ENCODE measurements at places on chromosomes 4 and X.

DNA sequence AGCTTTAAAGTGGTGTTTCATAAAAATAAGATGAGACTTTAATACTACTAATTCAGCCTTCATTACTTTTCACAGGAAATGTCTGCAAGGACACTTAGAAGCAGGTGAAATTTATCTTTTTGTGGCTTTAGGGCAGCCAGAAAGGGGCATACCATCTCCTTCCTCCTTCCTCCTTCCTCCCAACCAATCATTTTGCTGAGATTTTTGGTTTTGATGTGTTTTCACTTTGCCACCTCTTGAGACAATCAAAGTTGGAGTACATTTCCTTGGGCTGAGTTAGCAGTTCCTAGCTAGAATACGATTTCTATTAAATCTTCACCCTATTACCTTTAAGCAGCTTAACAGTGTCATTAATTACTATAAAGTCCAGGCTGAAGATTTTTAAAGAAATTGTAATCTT is 5.1 kb upstream of the NDST3 start:
- no peak for DNase-seq

DNA sequence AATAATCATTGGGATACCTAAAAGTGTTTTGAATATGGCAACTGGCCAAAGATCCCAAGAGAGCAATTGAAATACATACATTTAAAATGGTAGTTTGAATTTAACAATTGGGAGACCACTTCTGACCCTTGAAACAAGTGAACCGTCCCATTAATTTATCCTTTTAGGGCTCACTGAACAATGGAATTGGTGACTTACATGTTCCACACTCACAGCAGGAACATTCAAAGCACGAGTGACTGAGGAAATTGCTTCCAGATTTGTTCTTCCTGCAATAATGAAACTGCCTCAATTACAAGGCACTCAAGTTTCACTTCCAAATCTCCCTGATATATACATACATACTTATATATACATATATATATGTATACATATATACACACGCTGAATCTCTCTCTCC is 20.6 kb downstream of the SLC39A8 start:
- DNase-seq = no peak

- no peak for DNase-seq
These were observed 234.5 kb downstream of the RBMX2 start for GRCh38 chrX:130636277-130636676.

DNA sequence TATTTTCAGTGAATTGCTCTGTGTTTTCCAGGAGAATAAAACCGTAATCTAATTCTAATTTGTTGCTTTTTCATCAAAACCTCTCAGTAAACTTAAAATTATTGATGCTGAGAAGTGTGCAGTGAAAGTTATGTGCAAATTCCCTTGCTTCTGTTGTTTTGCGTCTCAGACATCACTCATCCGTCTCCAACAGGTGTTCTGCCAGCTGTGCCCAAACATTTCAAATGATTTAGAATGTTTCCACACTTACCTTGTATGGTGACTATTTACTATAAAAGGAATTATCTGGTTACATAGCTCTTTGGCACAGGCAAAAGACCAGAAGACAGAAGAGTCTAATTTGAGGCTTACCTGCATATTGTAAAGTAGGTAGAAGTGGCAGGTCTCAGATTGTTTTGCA is 184.0 kb downstream of the BMPR1B start:
- DNase-seq = no peak

DNA sequence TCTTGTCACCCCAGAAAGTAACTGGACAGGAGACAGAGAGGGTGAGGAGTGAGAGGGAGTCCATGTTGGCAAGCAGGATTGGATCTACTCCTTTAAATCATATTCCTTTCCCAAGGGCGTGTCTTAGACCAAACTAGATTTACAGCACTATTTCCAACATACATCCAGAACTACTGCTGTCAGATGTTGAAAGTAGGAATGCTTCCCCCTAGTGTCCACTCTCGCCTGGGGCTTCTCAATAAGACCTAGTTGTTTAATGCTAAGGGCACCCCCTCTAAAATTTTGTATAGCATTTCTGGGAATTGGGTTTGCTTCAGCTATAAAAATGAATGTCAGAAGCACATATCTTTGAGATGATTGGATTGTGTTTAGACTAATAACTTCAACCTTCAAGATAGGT is 13.3 kb downstream of the OFD1 start:
- peak; percentile 43 for DNase-seq

- DNase-seq = no peak
These were observed 752 bp upstream of the ATP6AP2 start for GRCh38 chrX:40579900-40580536.

DNA sequence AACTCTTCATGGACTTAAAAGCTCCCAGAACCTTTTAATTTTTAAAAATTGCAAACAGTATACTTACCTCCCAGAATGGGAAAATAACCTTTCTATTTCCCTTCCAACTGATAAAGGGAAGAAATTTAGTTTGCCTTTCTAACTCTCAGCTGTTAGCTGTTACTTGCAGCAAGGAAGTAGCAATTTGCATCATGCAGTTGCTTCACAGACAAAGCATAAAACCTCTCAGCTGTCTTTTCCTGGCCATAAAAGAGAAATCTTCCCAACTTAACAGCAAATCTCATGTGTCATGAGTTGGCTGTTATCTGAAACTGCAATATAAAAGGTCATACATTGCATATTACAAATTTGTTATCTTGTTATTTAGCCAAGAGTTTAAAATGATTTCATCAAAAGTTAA is 18.4 kb downstream of the C4orf17 start:
- no peak for DNase-seq

GRCh38 chr4:105894660-105895582 is at the start of gene NPNT:
TSS of gene NPNT (plus strand) at chr4:105895471. CDS start at chr4:105895653, 182 bp downstream.
- no peak for DNase-seq

DNA sequence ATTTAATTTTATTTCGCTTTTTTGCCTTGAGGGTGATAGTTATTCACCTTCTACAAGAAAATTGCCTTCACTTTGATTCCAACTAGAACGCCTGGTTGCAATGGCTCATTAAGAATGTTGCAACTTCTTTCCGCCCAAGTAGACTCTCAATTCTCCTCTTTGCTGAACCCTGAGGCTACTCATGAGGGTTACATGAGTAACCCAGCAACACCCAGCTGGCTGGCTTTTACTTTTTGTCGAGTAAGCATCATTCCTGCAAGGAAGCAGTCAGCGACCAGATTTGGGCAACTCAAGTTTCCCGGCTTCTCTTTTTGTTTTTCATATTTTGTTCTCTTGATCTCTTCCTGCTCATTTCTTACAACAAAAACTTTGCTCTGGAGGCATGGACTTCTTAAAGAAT is 495.4 kb downstream of the PACRGL start:
- no peak for DNase-seq

- no peak for DNase-seq
These were observed 14.9 kb upstream of the PDZD4 start for GRCh38 chrX:153845195-153845594.

- DNase-seq = no peak
These were observed 50.4 kb downstream of the GSTCD start for GRCh38 chr4:105758958-105759357.

GRCh38 chrX:21153503-21153902 is 220.7 kb upstream of the CNKSR2 start:
- DNase-seq = no peak

Data from CD4-positive, alpha-beta T cell treated with Interleukin-4 for 4 hours (primary cell).